ENCODE measurements at places on chromosomes 5 and 9.
A peak's percentile ranks its signal among the peaks of the same experiment; 100 is the strongest.

- DNase-seq, result peak; percentile 48
Measured at GRCh38 chr9:86924206-86924605, 23.1 kb downstream of the GAS1 start.

DNA sequence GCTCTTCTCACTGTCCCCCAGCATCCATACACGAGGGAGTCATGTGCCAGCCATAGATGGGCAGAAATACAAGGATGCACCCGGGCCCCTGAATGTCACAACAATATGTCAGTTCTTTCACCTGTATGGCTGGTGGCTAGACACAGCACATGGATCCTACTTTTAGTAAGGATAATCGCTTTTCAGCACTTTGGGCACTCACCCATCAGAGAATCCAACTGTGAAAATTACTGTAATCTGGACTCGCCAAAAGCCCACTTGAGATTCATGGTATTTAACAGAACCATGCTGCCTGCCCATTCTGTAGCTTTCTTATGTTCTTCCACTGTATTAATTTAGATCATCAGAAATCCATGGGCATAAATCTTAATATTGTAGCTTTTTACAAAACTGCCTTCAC lies 124.8 kb downstream of the FRMD3 start:
- DNase-seq, result no peak

- DNase-seq, result no peak
Measured at GRCh38 chr5:130555429-130555828, 609.6 kb downstream of the HINT1 start.

GRCh38 chr9:3672399-3672798 lies 146.6 kb upstream of the RFX3 start:
- no peak for DNase-seq

- DNase-seq, result no peak
Measured at GRCh38 chr9:106502930-106503329, 360.0 kb upstream of the ZNF462 start.

- DNase-seq, result peak; percentile 98
Measured at GRCh38 chr5:10441083-10441991, at the start of gene ROPN1L. Gene ROPN1L (plus strand): TSS chr5:10441879. CDS start chr5:10442168, 289 bp downstream.

GRCh38 chr5:32522429-32523143 lies 62.8 kb upstream of the SUB1 start:
- peak; percentile 75 for DNase-seq

DNA sequence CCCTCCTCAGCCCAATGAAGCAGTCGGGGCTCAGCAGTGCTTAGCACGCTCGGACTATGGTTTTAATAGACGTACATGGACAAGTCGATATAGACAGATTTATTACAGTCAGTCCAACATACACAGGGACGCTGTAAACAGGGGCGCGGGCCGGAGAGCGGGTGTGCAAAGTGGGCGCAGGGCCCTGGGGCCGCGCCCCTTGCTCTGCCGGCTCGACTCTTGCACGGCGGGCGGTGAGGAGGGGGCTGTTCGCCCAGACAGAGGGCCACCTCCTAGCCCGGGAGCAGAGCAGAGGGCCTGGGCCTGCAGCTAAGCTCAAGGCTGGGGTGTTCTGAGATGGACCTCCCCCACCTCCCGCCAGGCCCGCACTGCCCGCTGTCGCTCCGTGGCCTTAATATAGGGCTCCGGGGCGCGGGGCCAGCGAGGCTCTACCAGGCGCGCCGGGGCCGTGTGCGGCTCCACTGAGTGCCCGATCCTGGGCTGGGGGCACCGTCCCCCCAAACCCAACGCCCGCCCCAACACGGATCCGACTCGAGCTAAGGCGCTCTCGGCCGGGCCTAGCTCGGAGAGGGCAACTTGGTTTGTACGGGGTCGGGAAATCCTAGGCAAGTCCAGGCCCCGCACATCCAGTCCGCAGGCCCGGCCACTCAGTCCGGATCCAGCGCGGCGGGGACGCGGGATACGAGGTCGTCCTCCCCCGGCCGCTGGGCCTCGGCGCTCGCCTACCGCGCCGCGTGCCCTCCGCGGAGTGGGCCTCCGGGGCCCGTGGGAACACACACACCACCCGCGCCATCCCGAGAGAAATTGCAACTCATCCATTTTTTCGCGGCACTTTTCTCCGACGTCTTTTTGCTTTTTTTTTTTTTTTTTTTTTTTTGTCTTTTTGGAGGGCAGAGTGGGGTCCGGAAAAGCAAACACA lies 6.1 kb downstream of the PITX1 start:
- no peak for DNase-seq

- no peak for DNase-seq
Measured at GRCh38 chr5:138489683-138490061, 24.4 kb downstream of the EGR1 start.

GRCh38 chr9:83665580-83666200 lies 42.1 kb downstream of the UBQLN1 start:
- DNase-seq, result no peak

DNA sequence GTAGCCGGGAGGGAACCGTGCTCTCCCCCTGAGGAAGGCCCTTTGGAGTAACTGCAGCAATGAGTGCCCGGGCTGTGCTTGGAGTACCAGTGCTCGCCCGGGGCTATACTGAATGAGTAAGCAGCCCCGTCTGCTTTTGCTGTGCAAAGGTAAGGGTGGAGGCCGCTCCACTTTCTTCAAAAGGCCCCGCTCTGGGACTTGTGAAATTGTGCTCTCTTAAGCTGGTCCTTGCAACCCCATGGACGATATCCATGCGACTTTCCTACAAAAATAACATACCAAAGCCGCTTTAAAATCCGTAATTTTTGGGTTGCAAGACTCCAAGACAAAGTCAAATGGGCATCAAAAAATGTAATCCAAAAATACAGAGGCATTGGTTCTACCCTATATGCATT lies 578 bp upstream of the TNFAIP8 start:
- no peak for DNase-seq

- DNase-seq, result no peak
Measured at GRCh38 chr5:116564756-116565490, 9.7 kb downstream of the SEMA6A start.

DNA sequence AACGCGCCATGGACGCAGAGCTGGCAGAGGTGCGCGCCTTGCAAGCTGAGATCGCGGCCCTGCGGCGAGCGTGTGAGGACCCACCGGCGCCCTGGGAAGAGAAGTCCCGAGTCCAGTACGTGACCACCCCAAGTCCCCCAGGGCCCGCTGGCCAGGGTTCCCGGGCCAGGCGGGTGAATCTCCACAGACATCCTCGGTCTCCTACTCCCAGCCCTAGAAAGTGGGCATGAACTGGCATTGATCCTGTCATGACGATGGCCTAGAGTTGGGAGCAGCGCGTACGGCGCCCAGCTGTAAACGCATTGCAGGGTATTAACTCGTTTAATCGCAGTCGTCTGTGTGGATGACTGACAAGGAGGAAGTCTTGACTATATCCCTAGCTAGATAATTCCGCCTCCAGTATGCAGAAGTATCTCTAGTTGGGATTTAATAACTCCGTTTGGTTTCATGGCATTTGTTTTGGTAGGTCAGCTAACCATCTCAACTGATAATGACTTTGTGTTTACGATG lies 293 bp downstream of the CENPP start:
- peak; percentile 4 for DNase-seq

DNA sequence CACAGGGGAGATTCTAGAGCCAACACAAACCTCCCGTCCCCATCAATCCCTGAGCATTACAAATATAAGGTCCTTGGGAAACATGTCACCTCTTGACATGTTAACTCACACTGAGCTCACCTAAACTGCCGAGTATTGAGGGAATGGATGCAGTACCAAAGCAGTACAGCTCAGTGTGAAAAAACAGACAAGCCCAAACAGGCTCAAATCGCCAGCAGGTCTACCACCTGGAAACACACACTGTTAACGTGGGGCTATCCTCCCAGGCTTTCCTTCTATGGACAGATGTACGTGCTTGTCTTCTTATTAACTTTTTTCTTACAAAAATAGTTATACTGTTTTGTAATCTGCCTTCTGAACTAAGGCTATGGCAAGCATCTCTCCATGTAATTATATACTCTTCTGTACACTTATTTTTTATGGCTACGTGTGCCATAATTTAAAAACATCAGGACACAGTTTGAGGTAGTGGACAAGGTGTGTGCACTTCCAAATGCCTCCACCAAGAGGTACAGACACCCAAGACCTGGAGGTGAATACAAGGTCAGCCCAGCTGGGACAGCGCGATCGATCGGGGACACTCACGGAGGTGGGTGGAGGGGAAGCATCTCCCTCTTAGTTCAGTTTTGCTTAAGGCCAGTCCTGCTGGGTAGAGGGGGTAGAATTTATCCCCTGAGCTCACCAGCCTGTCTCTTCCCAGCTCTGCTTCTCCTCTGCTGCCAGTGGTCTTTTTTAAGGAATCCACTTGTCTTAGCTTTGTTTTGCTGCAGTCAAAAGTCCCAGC lies 76.5 kb downstream of the DAP start:
- no peak for DNase-seq

GRCh38 chr5:9103290-9103689 lies 442.6 kb downstream of the SEMA5A start:
- DNase-seq, result no peak

GRCh38 chr9:73230251-73230650 lies 78.6 kb downstream of the ANXA1 start:
- no peak for DNase-seq

DNA sequence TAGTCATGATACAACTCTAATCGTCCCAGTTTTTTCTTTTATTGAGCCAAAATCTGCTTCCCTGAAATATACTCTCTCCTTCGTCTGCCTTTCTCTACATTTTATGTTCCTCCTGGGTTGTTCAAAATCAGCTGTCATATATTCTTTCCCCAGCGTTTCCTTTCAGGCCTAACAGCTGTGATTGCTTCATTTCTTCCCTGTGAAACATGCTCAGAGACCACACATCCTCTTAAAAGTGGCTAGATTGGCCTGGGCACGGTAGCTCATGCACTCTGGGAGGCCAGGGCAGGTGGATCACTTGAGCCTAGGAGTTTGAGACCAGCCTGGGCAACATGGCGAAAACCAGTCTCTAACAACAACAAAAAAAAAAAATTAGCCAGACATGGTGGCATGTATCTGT lies 25.1 kb downstream of the NFX1 start:
- DNase-seq, result no peak
